ENCODE measurements at places on chromosomes 6 and 20.

DNA sequence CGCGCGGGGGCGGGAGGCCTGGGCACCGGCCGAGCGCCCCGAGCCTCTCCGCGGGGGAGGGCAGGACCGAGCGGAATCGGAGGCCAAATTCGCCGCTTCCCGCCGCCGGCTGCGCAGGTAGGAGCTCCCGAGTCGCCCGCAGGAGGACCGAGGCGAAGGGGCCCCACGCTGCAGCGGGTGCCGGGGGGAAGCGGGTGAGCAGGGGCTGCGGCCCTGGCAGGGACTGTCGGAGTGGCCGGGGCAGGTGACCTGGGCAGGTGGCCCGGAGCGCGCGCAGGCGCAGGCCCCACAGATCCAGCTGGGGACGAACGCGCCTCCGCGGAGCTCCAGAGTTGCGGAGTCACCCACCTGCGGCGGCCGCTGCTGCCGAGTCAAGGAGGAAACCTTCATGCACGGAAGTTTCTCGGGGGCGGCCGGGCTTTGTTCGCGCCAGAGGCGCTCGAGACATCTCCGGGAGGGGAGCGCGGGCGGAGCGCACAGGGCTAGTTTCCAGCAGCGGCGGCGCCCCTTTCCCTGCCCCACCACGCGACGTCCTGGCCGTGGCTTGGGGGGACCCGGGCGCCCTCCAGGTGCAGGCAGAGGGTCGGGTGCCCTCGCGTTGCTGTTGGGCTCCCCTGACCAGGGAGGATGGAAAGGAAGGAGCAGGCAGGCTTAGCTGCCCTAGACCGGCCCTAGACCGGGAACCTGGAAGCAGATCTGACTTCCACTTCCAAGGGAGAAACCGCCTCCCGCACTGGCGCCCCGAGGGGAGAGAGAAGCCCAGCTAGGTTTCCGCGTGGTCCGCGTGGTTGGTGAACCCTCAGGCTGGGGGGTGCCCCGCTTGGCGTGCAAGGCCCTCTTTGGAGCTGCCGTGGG lies 590 bp downstream of the SLCO4A1 start:
- DNase-seq, result peak; percentile 80

- DNase-seq, result no peak
These were observed 23.0 kb downstream of the OPN5 start for GRCh38 chr6:47804821-47805220.

DNA sequence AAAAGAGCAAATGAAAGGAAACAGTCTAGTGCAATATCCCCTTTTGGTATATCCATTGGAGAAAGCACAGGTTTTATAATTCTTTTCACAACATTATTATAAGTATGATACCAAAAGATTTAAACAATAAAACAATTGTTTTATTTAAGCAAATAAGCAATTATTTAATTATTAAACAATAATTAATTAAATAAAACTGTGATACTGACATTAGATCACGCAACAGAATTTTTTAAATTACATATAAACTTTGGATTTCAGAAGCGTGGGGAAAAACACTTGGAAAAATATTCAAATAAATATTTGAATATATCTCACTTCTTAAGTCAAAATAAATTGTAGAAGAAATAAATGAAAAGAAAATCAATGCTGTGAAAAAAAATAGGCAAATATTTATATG lies 76.2 kb upstream of the STXBP5 start:
- no peak for DNase-seq

GRCh38 chr6:139764498-139764986 lies 390.1 kb upstream of the CITED2 start:
- no peak for DNase-seq

- DNase-seq, result no peak
These were observed 461.8 kb downstream of the PKHD1 start for GRCh38 chr6:51625566-51625965.

DNA sequence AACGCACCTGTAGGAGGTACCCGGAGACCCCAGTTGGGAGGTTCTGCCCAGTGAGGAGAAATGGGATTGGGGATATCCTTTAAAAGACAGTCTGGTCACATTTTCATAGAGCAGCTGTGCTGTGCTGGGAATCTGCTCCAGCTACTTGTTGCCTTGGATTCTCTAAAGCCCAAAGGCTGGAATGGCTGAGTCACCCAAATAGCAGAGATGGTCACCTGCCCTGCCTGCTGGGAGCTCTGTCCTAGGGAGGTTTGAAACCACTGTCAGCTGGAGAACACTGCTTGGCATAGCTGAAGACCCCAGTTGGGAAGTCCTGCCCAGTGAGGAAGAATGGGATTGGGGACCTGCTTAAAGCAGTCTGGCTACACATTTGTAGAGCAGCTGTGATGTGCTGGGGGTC lies 34.8 kb upstream of the TFB1M start:
- DNase-seq, result no peak

GRCh38 chr20:61965606-61966491 lies 99.8 kb downstream of the TAF4 start:
- peak; percentile 18 for DNase-seq

DNA sequence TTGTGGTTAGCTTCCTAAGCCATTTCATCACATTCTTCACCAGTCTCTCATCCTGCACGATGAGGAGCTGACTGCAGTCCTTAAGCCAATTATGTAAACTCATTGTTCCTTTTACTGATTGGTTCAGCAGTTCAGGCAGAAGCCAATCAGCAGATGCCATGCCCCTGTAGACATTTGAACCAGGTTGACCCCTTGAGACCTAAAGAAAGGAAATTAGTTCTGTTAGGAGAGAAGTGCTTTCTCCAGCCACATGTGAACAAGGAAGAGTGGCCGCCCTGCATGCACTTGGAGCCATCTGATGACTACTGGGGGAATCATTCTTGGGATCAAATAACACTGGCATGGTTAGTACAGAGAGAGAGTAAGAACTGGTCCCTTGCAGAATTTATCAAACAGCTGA lies 535.2 kb upstream of the ID4 start:
- DNase-seq, result no peak

- no peak for DNase-seq
These were observed 1219.0 kb upstream of the EYS start for GRCh38 chr6:66926060-66926459.

DNA sequence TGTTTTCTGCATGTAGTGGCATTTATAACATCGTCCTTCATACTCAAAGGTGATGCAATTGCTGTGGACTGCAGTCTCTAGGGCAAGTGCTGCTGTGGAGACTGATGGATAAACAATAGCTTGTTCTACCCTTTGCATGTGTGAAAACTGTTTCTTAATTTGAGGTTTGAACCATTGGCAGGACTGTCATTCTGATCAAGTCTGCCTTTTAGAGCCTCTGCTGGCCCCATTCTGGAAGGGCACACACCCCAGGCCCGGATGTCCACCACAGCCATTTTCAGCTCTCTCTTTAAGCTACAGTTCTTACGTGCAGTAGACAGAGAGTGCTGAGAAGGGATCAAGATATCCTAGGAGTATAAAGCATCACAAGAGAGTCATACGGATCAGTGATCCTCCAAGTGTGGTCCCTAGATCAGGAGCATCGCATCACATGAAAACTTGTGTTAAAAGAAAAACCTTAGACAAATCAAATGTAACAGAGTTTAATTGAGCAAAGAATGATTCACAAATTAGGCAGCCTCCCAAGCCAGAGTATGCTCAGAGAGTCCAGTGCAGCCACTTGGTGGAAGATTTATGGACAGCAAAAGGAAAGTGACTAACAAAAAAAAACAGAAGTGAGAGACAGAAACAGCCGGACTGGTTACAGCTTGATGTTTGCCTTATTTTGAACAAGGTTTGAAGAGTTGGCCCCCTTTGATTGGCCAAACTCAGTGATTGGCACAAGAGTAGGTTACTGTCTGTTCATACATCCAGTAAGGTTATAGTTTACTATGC lies 52.0 kb downstream of the FRK start:
- no peak for DNase-seq

GRCh38 chr6:11486051-11486450 lies 51.5 kb upstream of the TMEM170B start:
- DNase-seq, result no peak

DNA sequence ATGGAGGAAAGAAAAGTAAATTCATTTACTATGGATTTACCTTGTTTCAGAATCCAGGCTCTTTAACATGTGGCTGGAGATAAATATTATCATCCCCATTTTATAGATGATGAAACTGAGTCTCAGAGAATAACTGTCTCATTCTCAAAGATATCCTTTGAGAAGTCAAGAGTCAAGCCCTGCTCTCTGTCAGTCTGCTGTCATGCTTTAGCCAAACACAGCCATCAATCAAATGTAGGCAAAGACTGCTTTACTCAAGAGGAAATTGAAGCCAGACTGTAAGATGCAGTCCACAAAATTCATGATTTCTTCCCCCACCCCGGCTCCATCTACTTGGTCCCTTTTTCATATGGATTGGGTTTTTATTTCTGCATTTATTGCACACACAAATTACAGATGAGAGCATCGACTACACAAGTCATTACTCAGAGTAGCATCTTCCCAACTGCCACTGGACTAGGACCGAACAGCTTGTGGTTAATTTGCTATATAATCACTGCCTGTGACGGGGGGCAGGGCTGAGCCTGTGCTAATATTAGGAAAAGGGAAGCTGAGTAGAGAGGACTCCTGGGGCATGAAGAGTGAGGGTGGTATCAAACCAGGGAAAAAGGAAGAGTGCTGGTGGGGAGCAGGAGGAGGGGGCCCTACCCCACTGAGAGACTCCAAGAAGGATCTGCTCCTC lies 102.7 kb upstream of the TOP1 start:
- DNase-seq, result no peak

- DNase-seq, result no peak
These were observed 116.6 kb downstream of the RNF144B start for GRCh38 chr6:18503593-18504231.

DNA sequence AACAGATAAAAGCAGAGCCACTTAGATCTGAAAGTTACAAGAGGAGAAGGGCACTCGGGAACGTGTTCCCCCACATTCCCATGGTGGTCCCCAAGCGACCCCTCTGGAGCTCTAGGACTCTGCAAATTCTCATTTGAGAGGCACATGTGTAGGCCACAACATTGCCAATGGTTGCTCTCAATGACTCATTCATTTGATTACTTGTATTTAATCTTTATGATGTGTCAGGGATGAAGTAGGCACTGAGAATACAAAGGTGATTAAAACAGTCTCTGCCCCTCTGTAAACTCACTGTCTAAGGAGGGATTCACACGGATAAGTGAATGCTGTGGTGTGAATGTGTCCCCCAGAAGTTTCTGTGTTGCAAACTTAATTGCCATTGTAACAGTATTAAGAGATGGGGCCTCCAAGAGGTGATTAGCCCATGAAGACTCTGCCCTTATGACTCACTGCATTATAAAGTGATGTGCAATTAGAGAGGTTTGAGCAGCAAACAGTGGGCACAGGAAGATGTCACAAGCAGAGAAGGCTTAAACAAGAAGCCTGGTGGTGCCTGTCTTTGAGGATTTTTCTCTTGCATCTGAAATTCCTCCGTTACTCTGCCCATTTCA lies 34.0 kb upstream of the TRAM2 start:
- DNase-seq, result no peak

DNA sequence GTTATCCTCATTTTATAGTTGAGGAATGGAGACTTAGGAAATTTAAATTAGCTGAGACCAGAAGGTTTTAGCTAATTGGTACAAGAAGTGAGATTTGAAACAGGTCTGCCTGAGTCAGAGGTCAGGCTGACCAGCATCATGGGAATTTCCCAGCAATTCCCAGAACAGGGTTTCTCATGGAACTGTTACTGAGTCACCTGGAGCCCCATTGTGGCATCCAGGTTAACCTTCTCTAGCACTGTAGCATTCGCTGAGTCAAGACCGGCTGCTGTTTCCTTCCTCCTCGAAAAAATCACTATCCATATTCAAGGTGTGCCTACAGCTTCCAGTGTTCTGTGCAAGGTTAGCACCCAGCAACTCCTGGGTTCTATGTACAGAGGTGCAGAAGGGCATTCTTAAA lies 238.0 kb upstream of the MAN1A1 start:
- no peak for DNase-seq

GRCh38 chr20:9831032-9831431 lies 7.8 kb downstream of the PAK5 start:
- no peak for DNase-seq

DNA sequence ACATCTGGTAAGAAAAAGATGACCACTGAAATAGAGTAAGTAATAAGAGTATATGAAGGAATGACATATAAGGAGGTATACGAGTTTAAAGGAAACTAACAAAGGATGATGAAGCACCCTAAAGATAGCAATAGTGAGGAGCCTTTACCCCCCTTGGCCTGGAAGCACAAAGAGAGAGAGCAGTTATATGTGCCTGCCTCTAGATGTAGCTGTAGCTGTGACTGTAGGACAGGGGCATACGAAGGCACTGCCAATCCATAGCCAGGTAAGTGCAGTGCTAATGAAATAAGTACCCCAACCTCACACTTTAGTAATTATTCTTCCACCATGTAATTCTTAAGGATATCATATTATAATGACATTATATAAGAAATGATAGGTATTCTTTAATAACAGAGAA lies 90.1 kb upstream of the FKBP1C start:
- DNase-seq, result no peak

DNA sequence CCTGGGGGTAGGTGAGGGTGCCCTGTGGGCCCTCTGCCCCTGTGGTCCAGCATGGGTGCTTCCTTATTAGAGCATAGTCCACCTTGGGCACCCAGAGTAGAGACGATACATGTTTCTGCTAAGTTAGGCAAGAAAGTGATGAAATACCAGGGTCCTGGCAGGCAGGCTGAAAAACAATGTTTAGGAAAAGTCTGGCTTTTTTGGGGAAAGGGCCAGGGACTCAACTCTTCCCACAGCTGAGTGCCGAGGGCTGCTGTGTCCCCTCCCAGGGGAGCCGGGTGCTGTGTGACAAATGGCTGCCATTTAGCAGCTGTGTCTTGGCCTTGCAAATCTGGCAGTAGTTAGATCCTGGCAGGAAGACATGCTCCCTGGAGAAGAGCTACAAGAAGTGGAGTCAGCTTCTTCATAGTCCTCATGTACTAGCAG lies 61.5 kb downstream of the RREB1 start:
- DNase-seq, result no peak

DNA sequence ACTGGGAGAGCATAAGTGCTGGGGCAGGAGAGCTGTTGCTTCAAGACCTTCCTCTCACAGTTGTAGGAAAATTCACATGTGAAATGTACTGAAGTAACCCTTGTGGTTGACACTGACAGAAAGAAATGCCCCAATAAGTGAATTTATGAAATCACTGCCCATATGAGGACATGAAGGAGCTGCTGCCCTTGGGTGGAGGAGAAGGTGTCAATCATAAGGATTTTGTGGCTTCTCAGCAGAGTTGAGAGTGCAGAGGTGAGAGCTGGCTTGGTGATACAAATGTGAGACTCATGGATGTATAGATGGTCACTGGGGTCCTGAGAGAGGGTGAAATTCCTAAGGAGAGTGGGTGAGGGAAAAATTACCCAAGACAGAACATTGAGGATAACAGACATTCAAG lies 33.9 kb upstream of the CMTR1 start:
- DNase-seq, result no peak

- DNase-seq, result no peak
These were observed 29.4 kb upstream of the RNF8 start for GRCh38 chr6:37324131-37325033.

- DNase-seq, result no peak
These were observed 132.3 kb downstream of the TINAG start for GRCh38 chr6:54440549-54440948.
